HFF-Myc (cell line): ENCODE measurements at places on chromosomes 12 and 14.
A peak's percentile ranks its signal among the peaks of the same experiment; 100 is the strongest.

DNA sequence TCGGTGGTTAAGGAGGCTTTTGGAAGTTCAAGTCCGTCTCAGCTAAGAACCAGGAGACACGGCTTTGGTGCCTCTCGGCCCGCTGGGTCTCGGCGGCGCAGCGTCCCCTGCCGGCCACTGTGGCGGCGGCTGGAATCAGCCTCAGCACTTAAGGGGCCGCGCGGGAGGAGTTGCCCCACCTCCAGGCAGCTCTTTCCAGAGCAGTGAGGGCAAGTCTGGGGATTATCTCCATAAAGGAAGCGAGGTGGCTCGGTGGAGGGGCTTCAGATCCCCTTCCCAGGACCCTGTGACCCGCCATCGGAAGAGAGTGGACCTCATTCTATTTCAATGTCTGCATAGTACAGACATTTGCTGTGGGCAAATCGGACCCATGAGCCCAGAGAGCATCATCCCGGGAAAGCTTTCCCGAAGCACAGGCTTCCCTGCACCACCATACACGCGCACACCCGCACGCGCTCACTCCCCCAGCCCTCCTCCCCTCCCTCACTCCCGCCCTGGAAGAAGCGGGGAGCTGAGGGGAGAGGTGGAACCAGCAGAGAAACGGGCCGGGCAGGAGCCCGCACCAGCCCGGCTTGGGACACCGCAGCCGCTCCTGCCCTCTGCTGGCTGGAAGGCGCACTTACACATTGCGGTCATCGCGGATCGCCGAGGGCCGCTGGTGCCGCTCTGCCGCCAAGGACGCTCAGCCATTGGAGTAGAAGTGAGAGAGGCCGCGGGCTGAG, 15.9 kb downstream of the RNASE2 start:
- peak; percentile 63 for DNase-seq

GRCh38 chr12:26555139-26555538, 277.9 kb downstream of the ITPR2 start:
- DNase-seq = no peak

DNA sequence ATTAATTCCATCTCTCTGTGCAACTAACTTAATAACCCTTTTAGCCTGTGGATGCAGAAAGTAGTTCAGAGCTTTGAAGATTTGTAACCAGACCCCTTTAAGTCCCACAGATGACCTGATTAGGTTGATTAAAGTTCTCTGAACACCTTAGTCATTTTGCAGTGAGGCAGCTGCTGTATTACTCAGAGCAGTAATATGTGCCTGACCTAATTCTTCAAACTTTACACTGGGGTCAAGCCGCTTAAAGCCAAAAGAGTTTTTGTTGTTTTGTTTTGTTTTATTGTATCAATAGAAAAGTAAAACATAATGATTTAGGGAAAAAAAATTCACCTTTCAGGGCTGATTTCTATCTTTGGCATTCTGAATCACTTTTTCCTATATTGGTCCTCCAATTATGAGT, 78.6 kb upstream of the PLEKHG7 start:
- DNase-seq = no peak

GRCh38 chr12:106675651-106676435, 93.0 kb downstream of the RFX4 start:
- no peak for DNase-seq
